HT-29 (cell line): ENCODE measurements at places on chromosomes 5 and 9. TPM values are rescaled to one million over a fixed set of nuclear protein-coding genes. Genes with fewer than 3 reads are reported as not detected.

GRCh38 chr9:90127923-90128322 is 514.7 kb downstream of the DIRAS2 start:
- DNase-seq: no peak

DNA sequence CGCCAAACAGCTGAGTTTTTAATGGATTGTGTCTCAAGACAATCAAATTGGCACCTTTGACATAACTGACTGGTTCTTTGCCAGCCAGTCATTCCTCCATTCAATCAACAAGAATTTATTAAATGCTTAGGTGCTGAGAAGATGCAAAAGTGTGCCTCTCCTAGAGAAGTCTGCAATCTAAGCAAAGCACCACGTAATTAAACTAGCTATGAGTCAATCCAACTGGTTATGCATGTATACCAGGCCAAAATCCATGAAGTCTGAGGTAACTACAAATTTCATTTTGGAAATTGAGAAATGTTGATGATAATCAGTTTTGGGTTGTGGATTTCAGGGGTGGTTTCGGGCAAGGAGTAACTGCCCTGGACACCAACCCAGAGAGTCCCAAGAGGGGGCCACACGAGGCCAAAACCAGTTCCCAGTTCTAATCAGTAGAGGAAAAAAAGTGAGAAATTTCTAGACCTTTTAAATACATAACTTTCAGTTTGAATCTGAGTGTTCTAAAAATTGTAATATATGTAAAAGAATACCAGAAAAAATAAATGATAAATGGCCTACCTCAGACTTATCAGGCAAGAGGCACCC is 92.6 kb downstream of the EFNA5 start:
- DNase-seq: no peak

DNA sequence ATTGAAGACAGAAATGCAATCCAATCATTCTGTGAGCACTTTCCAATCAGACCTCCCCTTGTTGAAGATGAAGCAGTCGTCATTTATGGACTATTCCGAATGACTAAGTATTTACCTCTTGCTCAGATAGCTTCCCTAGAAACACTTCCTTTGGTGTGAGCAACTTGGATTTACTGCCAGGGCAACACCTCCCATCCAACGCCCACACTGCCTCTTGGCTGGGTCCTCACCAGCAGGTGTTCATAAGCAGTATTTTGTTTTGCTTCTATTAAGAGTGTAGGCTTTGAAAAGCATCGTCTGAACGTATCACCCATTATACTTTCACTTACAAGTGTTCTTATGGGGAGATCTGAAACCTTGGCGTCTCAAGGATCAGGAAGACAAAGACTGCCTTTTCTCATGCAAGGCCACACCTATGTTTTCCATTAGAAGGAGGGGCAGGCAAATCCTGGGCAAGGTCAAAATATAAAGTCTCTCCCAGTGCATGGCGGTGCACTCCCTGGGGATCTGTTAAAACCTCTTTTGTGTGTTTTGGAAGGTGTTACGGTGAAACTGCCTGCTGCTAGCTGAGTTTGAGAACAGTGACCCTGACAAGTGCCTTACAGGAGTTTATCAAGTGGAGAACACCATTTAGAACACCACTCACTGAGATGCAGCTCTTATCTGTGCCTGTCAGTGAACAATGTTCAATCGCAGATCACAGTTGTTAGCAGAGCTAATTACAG is 10.6 kb upstream of the MARCHF3 start:
- peak; percentile 71 for DNase-seq

DNA sequence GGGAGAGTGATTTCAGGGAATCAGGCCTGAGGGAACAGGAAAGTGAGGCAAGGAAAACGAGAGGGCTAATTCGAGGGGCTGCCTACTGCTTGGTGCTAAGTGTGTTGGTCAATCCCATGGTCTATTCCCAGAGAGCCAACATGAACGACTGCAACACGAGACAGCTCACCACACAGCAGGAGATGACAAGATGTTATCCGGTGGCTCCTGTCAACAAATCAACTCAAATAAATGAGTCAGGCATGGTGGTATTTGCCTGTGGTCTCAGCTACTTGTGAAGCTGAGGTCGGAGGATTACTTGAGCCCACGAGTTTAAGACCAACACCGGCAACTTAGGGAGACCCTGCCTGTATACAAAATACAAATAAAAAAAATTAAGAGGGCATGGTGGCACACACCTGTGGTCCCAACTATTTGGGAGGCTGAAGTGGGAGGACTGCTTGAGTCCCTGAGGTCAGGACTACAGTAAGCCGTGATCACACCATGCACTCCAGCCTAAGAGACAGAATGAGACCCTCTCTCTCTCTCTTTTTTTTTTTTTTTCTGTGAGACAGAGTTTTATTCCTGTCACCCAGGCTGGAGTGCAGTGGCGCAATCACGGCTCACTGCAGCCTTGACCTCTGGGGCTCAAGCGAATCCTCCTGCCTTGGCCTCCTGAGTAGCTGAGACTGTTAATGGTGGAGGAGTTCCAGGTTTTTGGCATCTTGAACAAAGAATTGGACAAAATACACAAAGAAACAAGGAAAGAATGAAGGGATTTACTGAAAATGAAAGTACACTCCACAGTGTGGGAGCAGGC is 9.0 kb upstream of the FAF2 start:
- no peak for DNase-seq

DNA sequence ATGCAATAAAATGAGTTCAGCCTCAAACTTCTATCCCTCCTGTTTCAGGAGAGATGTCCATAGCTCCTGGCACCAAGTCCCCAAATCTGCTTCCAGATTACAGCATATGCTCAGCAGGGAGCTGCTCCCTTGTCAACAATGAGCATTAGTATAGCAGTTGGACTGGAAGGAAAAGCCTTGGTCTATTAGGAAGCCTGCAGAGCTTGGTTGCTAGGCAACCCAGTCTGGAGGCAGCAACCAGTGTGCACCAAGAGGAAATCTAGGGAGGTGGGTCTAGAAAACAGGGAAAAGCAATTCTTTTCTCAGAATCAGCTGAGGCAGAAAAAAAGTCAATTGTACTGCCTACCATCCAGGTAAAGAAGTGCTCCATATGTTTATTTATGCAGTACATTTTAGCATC is 229.5 kb upstream of the NMUR2 start:
- no peak for DNase-seq

DNA sequence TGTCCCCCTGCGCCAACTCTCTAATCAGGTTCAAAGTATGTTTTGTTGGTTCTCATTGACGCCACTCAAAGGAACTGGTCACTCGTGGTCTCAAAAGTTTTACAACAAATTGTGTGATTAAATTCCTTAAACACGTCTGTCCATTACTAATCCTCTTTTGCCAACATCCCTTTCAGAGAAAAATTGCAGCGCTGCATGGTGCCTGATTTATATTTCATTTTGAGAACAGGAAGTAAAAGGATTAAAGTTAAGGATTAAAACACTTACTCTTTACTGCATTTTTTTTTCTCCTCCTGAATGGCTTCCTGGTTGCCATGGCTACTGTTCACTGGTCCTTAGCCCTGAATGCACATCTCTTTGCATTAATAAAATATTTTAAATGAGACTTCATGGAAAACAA is 383.5 kb downstream of the GLIS3 start:
- no peak for DNase-seq

DNA sequence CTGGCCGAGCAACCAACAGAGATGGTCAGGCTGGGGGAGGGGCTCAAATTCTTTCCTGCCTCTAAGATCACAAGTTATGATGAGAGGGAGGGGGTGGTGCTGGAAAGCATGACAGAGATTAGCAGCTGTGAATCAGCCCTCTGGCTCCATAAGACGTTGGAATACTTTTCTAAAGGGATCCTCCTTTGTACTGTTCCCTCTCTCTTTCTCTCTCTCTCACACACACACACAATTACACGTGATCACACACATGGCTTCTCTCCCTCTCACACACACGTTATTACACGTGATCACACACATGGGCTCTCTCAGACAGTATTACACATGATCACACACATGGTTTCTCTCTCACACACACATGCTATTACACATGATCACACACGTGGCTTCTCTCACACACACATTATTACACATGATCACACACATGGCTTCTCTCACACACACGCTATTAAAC is at the start of gene SLC45A2:
TSS of gene SLC45A2 (minus strand) at position 23 of the 454 bp plus-strand sequence. CDS start 110 bp downstream, outside the sequence.
- no peak for DNase-seq

DNA sequence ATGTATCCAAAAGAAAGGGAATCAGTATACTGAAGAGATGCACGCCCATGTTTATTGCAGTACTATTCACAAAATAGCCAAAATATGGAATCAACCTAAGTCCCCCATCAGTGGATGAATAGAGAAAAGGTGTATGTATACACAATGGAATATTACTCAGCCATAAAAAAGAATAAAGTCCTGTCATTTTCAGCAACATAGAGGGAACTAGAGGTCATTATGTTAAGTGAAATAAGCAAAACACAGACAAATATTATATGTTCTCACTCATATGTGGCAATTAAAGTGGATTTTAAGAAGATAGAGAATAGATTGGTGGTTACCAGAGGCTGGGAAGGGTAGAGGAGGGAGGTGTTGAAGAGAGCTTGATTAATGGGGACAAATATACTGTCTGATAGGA is 88.6 kb downstream of the NIPBL start:
- DNase-seq: no peak

DNA sequence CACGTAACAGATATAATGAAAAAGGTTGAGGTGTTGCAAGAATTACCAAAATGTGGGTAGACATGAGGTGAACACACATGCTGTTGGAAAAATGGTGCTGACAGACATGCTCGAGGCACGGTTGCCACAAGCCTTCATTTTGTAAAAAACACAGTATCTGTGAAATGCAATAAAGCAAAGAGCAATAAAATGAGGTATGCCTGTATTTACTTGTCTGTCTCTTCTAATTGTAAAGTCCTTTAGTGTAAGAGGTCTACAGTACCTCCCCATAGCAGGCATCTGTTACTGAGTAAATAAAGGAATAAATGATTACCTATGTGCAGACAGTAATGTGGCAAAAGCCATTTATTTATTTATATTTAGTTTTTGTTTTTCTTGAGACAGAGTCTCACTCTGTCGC is 3.0 kb upstream of the CAST start:
- DNase-seq: no peak

DNA sequence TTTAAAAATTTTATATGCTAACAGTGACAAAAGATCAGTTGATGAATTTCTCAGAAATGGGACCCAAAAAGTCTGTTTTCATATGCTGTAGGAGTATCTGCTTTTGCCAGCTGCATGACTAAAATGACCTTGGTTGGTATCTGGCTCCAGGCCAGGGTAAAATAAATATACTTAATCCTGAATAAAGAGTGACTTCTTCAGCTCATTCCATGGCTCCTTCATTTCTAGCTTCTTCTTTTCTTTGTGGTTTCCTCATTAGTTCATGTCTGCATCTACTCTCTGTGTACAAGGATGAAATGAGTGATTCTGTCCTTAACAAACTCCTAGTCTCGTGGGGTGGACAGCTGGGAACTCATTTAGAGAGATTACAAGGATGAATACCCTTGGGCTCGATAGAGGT is 36.0 kb downstream of the RCL1 start:
- no peak for DNase-seq

DNA sequence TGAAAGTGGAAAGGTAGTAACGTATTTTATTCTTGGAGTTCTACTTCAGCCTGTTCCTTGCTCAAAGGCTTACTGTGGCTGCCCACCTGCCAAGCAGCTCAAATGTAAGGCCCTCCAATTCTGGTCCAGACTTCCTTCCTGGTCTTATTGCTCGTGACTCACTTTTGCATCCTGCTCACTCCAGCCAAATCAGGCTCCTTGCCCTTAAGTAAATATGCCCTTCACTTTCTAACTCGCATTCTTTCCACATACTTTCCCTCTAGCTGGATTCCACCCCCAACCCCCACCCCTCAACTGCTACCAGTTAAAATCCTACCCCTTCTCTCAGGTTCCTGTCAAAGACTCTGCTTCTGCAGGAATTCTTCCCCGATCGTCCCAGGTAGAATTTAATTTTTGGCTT is 96.6 kb downstream of the GALNT10 start:
- peak; percentile 30 for DNase-seq

THOC3 gene
- total RNA-seq: 79.6 and 92.5 TPM in 2 replicates

LRRC26 gene
- 0.43 and 0.44 TPM in 2 replicates for total RNA-seq

PCDHA6 gene
- total RNA-seq: not detected in 2 replicates

CTXN3 gene
- total RNA-seq: not detected in 2 replicates

PCDHB14 gene
- 0.18 and 0.31 TPM in 2 replicates for total RNA-seq

HTR1A gene
- not detected in 2 replicates for total RNA-seq

ECSCR gene
- not detected in 2 replicates for total RNA-seq
